ENCODE measurements at places on chromosomes 11 and 22.

DNA sequence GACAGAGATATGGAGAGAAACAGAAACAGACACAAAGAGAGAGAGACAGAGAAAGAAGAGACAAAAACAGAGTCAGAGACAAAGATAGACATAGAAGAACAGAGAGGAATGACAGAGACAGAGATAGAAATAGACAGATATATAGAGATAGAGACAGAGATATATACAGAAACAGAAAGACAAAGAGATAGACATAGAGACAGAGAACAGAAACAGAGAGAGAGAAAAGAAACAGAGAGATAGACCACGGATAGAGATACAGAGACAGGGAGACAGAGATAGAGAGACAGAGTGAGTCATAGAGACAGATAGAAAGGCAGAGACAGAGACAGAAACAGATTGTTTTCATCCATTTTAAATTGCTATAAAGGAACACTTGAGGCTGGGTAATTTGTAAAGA, 12.3 kb upstream of the MPEG1 start:
- DNase-seq, result no peak

- no peak for DNase-seq
Observed at GRCh38 chr22:23781065-23781464, 5.7 kb upstream of the SMARCB1 start.

DNA sequence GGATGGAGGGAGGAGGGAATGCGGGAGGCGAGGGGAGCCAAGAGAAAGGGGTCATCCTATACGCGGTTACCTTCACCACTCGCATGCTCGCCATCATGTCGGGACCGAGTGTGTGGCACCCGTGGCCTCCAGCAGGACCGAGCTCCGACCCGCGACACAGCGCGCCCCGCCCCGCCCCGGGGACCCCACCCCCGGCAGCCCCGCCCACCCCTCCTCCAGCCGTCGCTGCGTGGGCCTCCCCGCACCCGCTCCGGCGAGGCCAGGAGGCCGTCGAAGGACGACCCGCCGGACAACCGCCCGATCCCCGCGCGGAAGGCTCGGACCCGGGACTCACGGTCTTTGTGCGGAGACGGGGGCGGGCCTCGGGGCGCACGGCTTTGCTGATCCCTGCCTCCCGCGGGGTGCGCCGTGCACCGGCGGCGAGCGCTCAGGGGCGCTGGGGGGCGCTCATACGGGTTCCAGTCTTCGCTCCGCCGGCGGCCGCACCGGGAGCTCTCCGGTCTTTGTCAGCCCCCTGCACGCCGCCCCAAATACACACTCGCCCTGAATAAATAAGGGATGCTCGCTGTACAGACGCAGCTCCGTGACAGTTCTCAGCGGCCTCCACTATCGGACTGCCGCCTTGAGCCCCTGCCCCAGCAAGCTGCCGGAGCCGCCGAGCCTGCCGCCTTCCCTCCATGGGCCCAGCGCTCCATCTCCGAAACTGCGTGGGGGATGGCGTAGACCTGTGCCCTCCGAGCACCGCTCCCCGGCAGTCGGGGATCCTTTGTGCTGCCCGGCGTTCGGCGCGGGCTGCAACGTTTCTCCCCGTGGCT, at the start of gene UBE2L6:
TSS of gene UBE2L6 (minus strand) at position 158 of the 815 bp plus-strand sequence. CDS start at position 97, 61 bp downstream.
- peak; percentile 87 for DNase-seq

DNA sequence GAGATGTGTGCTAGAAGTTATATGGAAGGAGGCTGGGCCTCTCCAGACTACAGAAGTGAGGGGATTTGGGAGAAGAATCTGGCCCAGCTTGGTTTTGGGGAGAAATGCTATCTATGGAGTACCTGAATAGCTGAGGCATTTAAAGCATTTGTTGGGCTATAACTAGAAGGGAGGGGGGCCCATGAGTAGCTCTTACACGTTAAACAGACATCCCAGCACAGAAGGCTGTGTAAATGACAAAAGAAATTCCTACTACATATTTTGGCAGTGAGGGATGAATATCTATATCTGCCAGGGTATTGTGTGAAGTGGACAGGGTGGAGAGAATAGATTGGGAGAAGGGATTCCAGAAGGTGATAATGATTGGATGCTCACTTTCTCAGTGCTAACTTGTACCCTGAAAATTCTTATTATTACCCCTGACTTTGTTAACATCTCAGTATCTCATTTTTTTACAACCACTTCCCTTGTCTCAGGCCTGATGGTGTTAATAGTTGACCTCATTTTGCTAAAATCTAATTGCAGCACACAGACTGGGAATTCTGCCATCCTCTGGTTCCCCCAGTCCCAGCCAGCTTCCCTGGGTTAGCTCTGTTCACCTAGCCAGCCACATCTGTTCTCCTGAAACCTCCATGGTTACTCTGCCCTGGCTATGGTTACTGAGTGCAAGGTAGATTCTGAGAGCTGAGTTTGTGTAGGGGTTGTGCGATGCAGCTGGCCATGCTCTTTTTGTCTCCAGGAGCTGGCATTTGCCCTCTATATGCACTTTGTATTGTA, 28.8 kb upstream of the RRM1 start:
- no peak for DNase-seq

- DNase-seq, result no peak
Observed at GRCh38 chr11:115304774-115305472, 199.3 kb downstream of the CADM1 start.

DNA sequence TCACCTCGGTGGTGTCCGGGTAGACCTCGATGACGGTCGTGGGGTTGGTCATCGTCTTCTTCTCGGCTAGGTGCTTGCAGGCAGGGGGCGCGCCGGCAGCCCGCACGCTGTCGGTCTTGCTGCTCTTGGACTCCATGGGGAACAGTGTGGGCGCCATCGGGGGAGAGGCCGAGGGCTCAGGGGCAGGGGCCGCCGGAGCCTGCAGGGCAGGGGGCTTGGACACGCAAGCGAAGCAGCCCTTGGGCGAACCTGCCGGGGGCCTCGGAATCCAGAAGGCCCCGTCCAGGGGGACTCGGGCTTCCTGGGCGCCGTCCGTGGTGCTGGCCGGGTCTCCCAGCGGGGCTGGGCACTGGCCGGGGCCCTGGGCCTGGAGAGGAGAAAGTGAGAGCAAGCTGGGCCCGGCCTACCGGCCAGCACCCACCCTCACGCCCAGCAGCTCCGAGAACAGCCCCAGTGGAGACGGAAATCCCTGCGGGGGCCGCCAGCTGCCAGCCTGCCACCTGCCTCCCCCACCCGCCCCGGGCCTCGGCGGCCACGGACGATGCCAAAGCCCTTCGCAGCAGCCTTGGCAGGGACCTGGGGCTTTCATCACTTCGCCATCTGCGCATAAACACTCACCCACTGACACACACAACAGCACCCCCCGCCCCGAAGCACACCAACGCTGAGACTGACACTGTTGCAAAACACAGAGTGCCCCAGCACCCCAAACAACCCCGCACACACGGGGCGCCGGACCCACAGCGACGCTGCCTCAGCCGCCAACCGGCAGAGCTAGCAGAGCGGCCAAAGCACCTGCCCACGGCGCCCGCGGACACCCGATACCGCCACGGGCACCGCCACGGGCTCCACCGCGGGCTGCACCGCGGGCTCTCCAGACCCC, 2.4 kb downstream of the IFITM10 start:
- no peak for DNase-seq

GRCh38 chr11:117989351-117990102, 3.3 kb downstream of the IL10RA start:
- no peak for DNase-seq

- no peak for DNase-seq
Observed at GRCh38 chr22:46356496-46357480, 21.3 kb downstream of the TRMU start.

GRCh38 chr22:27571463-27572277, 229.9 kb downstream of the MN1 start:
- DNase-seq, result no peak

DNA sequence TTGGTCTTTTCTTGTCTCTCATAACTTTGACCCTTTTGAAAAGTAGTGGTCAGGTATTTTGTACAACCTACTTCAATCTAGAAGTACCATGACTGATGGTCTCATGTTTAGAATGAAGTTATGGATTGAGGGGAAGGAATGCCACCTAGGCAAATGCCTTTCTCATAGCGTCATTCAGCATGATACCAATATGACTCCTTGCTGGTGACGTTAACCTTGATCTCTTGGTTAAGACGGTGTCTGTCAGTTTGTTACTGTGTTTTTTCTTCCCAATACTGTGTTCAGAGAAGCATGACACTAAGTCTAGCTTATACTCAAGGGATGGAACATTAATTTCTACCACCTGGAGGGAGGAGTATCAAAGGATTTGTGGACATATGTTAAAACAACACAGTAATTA, 130.9 kb downstream of the KIF18A start:
- no peak for DNase-seq

GRCh38 chr22:46230262-46230901, 19.7 kb downstream of the CDPF1 start:
- DNase-seq, result no peak

GRCh38 chr11:8070417-8071115, 10.4 kb upstream of the TUB start:
- DNase-seq, result no peak

DNA sequence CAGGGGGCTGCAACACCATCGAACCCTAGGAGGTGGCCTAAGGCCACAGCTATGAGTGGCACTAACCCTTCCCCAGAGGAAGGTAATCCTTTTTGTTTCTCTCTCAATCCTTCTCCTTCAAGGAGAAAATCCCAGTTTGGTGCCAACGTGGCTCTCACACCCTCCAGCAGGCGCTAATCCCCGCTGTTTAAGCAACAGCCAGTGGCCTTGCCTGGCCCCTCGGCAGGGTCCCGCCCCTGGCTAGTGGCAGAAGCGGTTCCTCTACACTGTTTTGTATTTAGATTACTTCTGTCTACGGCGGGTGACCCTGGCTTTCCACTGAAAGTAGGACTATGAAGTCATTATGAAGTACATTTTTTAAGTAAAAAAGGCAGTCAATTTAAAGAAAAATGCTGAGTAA, 15.5 kb downstream of the GNAZ start:
- DNase-seq, result no peak

GRCh38 chr11:6617315-6617781, 1.9 kb downstream of the TPP1 start:
- no peak for DNase-seq

DNA sequence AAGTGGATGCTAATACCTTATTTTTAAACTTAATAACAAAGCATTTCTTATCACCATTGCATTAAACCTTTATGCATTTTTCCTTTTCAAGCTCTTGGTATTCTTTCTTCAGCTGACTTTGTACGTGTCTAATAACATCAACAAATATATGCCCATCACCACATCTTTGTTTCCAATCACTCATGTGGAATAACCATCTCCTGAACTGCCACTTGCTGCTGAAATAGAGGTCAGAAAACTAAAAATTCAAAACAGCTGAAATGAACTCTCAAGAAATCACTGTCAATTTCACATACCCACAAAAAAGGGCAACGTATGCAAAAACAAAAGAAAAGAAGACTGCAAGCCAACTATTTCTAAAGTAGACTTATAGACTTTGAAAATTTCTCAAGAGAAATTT, 7.4 kb downstream of the MSANTD4 start:
- no peak for DNase-seq

DNA sequence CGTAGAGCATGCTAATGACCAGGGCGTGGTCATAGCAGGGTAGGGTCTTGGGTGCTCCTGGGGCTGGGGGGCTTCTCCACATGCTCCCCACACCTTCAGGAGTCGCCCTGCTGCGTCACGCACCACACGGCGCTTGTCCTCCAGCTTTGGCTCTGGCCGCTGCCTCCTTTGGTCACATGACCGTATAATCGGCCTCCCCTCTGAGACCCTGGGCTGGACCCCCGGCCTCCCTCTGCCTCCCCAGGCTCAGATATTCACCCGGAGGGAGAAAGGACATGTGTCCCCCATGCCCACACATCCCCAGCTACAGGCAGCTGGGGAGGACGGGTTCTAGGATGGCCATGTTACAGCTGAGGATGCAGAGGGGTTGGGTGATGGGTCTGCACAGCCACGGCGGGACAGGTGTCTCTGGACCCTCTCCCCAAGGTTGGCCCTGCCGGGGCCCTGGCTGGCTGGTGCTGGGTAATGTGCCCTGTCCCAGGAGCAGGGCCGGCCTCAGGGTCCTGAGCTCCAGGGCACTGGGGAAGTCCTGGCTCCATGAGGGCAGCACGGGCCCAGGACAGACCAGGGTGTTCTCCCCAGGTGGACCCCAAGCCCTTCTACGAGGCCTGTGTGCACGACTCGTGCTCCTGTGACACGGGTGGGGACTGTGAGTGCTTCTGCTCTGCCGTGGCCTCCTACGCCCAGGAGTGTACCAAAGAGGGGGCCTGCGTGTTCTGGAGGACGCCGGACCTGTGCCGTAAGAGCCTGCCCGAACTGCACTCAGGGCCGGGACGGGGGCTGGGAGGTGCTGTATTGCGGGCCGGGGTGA, 14.5 kb downstream of the MUC2 start:
- no peak for DNase-seq

- DNase-seq, result no peak
Observed at GRCh38 chr11:66133216-66133775, 63.2 kb downstream of the PACS1 start.

- no peak for DNase-seq
Observed at GRCh38 chr22:50522806-50523438, 2.5 kb downstream of the SCO2 start.

DNA sequence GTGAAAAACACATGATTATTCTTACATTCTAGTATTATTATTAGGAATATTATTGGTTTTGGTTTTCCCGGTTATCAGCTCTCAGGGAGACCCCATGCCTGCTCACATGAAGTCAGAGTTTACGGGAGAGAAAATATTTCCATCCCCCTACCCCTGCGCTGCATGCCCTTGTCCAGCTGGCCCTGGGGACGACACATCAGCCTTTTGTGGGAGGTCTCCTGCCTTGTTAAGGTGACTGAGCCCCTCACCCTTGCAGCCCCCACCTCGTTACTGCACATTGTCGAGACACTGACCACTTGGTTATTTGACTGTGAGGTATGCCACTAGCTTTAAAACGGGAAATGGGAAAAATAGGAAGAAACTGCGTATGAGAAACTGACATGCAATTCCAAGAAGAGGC, 63.0 kb downstream of the PARVG start:
- DNase-seq, result no peak

DNA sequence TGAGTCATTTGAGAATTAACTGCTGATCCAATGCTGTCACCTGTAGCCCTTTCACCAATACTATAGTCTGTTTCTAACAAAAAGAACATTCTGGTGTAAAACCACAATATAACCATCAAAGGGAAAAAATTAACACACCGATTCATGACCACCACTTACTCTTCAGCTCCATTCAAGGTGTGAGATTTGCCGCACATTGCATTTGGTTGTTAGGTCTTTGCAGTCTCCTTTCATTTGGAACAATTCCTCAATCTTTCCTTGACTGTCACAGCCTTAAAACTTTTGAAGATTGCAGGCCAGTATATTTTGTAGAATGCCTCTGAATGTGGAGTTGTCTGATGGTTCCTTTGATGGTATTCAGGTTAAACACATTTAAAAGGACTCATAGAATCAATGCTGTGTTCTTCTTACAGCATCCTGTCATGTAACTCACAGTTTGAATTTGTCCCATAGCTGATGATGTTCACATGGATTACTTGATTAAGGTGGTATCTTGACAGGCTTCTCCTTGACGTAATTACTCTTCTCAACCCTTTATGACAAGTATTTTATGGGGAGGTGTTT, 63.6 kb downstream of the TNRC6B start:
- DNase-seq, result peak; percentile 22

GRCh38 chr11:134476435-134477021, 64.5 kb upstream of the B3GAT1 start:
- DNase-seq, result no peak

GRCh38 chr22:40855979-40856512, 393 bp downstream of the ST13 start:
- DNase-seq, result no peak
